CD4-positive, alpha-beta T cell treated with Interleukin-4 for 4 hours (primary cell): ENCODE measurements at places on chromosomes 2 and 18.

DNA sequence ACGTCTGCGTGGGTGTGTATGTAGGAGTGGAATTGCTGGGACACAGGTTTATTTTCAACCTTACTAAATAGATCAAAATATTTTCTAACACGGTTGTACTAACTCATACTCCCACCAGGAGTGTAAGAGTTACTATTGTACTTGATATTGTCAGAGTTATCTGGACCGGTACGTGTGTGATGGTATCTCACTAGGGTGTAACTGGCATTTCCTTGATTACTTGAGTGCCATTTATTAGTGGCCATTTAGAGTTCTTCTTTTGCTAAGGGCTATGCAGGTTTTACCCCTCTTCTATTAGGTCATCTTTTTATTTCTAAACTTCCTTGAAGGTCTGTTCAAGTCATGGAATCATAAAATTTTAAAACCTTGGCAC is 33.5 kb downstream of the CENPO start:
- DNase-seq = no peak

- DNase-seq = no peak
These were observed 10.6 kb downstream of the PTPRM start for GRCh38 chr18:7577706-7578105.

DNA sequence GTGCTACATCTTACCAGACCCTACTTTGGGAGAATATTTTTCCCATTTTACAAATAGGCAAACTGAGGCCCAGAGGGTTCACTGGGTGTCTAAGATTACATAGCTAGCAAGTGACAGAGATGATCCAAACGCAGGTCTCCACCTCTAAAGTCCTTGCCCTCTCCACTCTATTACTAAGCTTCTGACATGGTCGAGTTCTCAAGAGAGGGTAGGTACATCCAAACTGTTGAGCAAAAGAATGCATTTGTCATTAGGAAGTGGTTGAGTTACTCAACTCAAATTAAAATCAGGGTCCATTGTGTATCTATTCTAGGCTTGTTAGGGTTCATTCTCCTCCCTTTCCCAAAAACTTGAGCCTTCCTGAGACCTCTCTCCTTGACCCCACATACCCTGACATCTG is 680.6 kb upstream of the FANCL start:
- DNase-seq = no peak

DNA sequence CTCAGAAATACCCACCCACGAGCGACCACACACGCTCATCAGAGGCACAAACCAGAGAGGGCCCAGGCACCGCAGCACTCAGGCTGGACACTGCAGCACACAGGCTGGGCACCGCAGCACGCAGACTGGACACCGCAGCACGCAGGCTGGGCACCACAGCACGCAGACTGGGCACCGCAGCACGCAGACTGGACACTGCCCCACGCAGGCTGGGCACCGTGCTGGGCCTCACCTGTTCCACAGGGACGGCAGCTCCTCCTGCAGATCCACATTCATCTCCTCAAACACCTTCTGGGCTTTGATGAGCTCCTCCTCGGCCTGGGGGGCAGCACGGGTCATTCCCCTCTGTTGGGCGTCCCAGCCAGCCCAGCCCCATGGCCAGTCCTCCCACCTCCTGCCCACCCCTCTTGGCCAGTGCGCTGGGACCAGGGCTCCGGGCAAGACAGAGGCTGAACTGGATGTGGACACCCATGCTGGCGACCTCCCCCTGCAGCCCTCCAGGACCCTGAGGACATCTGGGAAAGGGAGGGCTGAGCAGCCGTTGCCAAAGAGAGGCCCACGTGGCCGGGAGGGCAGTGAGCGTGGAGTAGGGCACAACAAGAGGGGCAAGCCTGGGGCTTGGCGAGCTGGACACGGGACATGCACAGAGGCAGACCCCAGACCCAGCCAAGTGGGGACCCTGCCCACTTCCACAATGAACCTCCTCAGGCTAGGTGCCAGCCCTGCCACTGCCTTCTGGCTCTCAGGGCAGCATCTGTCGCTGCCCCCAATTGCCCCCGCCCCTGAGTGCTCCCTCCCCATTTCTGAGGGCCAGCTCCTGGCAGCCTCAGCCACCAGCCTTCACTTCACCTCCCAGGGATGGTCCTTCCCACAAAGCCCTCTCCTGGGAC is 43.0 kb downstream of the BIN1 start:
- no peak for DNase-seq

GRCh38 chr2:205411558-205411957 is 270.7 kb upstream of the NRP2 start:
- no peak for DNase-seq

- DNase-seq = no peak
These were observed 75.6 kb upstream of the FZD5 start for GRCh38 chr2:207845202-207845864.

GRCh38 chr2:202911203-202911511 is 316 bp downstream of the WDR12 start:
- no peak for DNase-seq

GRCh38 chr18:2636126-2636631 is 19.3 kb upstream of the SMCHD1 start:
- no peak for DNase-seq

DNA sequence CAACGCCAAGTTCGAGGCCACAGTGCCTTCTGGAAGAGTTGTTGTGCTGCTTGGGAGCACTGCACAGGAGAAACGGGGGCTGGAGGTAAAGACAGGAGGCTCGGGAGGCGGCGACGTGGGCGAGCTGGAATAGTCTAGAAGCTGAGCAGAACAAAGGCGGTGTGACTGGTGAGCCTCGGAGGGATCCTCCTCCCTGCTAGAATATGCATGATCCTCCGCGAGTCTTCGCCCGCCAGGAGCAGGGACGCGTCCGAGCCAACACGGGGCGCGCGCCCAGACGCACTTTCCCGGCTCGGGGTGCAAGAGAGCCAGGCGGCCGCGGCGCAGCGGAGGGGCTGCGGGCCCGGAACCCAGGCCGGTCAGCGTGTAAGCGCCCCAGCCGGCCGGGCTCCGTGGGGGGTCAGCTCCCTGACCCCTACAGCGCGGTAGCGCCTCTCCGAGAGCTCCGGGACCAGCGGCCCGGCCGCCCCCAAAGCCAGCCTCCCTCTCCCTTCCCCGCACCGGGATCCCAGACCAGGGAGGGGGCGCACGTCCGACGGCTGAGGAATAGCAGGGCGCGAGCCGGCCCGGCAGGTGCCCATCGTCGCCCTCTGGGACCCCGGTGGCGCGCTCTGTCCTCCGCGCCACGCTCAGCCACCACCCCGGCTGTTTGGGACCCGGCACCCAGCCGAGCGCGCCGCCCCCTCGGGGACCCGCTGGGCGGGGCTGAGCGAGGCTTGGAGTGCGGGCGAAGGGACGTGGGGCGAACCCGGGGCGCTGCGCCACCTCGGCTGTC is 62.5 kb downstream of the GNAL start:
- DNase-seq = no peak

- DNase-seq = no peak
These were observed 129.6 kb downstream of the RBMS1 start for GRCh38 chr2:160363961-160364360.

- no peak for DNase-seq
These were observed 138.4 kb downstream of the MBP start for GRCh38 chr18:76994086-76994654.

GRCh38 chr2:199940373-199940772 is 14.9 kb downstream of the TYW5 start:
- no peak for DNase-seq

- DNase-seq = no peak
These were observed 19.9 kb downstream of the TTC32 start for GRCh38 chr2:19881908-19882265.

DNA sequence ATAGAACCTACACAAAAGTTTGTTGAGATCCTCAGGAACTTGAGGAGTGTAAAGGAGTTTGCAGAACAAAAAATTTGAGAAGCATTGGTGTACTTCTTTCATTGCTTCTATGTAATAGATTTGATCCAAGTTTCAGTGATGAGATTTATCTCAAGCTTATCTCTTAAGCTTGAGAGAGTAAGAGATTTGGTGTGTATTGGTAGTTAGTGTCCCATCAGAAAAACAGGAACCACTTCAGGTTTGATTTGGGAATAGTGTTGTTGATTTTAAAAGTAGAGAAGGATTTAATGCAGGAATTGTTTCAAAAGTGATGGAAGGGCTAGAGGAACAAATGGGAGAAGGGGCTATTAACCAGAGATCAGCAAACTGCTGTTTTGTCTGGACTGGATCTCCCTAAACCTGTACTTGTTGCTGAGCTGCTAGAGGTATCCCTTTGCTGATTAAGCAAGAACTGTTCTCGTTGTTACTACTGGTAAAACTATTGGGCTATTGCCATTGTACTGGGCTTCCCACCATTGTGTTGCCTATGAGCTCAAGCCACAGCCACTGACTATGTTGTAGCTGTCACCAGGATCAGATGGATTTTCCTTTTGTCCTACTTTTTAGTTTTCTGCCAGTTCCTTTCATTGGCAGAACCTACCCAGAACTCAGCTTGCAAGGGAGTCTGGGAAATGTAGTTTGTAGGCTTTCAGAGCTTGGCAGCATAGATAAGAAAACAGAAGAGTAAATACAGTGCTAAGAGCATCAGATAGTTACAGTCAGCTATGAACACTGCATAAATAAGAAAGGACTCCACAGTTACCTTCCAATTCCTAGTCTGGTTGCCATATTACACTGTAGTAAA is 39.3 kb downstream of the RAB10 start:
- no peak for DNase-seq

GRCh38 chr2:60246583-60246982 is 306.9 kb downstream of the BCL11A start:
- no peak for DNase-seq

DNA sequence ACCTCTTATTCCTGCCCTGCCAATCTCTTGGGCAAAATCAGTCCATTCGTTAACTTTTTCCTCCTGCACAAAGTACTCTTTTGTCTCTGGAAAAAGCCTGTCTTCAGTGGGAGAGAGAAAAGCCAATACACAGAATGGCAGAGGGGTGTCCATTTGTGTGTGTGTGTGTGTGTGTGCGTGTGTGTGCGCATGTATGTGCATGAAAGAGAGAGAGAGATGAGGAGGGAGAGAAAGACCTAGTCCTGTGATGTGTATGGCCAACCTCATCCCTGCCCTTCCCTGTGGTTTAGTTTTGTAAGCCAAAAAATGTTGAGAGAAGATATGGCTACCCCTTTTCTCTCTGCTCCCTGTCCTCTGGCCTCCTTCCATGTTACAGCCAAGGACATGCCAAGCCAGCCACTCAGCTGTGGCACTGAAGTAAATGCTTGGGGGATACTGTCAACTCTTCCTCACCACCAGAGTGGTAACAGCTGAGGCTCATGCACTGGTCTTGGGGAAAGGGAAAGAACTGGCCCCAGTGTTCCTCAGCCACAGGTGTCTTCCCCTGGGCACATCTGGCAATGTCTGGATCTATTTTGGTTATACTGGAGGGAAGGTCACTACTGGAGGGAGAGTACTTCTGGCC is 10.6 kb downstream of the SLC4A5 start:
- no peak for DNase-seq

DNA sequence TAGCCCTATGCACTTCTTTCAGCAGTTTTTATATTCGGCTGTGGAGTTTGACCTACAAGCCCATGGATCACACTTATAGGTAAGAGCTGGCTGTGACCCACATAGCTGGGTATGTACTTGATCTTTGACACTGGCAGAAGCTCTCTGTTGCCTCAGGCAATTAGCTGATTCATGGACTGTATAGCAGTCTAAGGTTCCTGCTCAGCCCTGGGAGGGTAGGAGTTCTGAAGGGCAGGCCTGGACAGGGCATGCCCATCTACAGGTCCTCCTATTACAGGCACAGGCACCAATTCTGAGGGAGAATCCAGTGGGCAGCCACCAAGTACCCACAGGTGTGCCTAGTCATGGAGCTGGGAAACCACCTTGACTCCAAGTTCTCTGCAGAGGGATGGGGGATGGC is 301.8 kb upstream of the GALNT5 start:
- DNase-seq = no peak

- DNase-seq = peak; percentile 21
These were observed 502 bp downstream of the TUBB6 start for GRCh38 chr18:12308386-12309100.

DNA sequence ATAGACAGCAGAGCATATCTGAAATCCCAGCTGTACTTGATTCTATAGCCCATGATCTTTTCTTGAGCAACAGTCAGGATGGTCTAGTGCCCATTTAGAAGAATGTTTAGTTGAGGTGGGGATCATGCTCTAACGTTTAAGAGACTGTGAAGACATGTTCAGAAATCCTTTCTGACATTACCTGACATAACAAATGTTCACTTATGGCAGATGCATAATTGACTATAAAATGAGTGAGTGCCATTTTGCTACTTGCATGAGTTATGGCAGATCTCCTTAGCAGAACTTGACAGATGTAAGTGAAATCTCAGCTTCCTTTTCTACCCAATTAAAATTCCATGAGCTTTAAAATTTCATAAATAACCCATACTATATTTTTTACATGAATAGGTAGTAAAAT is 209.5 kb upstream of the MMADHC start:
- no peak for DNase-seq

DNA sequence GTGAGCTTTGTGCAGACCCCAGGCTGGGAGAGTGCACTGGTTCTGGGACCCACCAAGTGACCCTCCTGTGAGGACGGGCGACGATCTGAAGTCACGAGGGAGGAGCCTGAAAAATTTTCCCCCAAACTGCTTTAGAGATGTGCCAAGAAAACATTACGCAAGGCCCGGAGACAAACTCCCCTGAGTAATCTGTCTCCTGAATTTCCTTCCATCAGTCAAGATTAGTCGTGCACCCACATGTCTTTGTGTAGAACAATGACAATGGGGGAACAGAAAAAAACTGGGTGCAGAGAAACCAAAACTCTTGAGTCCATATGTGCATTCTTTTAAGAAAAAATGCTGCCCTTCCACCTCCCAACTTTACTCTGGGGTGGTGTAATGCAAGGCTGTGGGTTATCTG is 12.6 kb upstream of the NCK2 start:
- DNase-seq = no peak

DNA sequence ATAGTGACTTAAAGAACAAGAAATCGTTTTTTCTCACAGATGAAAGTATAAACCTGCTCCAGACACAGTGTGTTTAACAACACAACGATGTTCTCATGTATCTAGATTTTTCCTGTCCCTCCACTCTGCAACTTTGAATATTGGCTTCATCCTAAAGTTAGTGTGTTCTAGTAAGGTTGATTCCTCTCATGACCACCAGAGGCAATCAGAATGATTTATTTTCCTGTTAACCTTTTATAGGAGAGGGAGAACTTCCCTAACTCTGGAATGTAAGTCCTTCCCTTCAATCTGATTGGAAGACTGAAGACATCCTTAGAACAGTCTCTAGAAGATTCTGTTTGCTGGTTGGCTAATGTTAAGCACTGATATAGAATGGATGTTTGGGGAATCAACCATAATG is 41.0 kb upstream of the TAF4B start:
- no peak for DNase-seq

DNA sequence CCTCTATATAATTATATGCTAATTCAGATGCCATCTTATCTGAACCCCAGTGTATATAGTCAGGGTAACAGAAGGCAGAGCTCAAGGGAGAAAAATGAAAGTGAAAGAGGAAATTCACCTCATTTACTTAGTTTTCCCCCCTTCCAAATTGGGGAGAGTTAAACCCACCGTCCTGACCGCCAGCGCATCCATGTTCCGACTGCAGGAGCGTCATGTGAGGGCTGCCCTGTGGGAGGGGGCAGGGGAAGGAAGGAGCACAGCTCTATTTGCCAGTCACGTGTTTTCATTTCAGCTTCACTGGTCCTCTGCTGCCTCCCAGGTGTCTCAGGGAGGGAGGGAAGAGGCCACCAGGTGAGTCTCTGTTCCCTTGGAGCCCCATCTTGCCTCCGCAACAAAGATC is 13.2 kb downstream of the CNNM4 start:
- DNase-seq = peak; percentile 54
